ENCODE measurements at places on chromosomes 5 and 9.

- DNase-seq, result no peak
Observed at GRCh38 chr9:109989296-109989695, 209.3 kb downstream of the PALM2AKAP2 start.

DNA sequence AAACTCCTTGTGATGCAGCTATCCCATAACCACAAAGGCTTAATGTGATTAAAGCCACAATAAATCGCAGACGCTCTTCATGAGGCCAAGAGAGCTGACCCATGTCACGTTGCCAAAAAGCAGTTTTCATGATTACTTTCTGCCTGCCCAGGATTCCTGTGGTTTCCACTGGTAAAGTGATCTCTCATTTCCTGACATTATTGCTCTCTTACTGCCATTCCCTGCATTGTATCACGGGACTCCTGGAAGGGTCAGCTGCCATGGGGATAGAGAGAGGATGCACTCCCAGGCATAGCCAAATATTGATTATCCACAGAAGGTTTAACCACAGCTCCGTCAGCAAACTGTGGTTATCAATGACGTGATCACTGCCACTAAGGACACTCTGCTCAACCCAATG lies 103.8 kb upstream of the SLC1A3 start:
- no peak for DNase-seq

- DNase-seq, result no peak
Observed at GRCh38 chr9:129946246-129946995, 96.6 kb downstream of the FNBP1 start.

- no peak for DNase-seq
Observed at GRCh38 chr5:77104813-77105212, 17.7 kb upstream of the ZBED3 start.

- no peak for DNase-seq
Observed at GRCh38 chr5:140966293-140967225, at the start of gene PCDHAC2. Gene PCDHAC2 (plus strand): TSS chr5:140966476. CDS start chr5:140966767, 291 bp downstream.

DNA sequence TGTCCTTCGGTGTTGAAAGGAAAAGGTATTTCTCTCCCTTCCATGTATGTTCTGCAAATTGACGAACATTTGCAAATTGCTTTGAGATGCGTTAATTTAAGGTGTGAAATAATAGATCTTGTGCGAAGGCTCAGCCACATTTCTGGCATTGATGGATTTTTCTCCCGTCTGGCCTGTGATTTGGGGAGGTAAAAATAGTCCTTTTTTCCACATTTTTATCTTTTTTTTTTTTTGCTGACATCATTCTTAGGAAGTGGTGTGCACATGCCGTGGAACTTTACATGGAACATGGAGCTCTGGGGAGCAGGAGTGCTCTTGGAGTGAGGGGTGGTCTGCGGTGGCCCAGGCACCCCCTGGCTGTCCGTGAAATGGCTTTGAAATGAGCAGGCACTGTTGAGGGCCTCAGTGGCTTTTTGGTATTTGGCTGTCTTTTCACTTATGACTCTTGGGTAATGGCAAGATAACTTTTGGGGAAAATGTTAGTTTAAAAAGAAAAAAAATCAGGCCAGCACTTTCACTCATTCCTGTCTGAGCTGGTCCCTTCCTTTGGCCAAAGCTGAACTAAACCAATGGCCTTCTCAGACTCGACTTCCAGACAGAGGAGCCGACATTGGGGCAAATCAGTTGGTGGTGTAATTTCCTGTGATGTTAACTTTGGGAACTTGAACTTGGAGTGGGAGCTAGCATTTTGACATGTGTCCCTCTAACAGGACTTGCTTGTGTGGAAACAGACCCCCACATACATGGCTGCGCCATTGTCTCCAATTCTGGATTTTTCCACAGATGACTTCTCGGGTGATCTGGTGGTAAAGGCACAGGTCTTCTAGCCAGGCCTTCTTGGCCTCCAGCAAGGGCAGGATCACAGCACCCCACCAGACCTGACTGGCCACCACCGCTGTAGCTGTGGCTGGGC lies 4.2 kb downstream of the NEK6 start:
- no peak for DNase-seq

DNA sequence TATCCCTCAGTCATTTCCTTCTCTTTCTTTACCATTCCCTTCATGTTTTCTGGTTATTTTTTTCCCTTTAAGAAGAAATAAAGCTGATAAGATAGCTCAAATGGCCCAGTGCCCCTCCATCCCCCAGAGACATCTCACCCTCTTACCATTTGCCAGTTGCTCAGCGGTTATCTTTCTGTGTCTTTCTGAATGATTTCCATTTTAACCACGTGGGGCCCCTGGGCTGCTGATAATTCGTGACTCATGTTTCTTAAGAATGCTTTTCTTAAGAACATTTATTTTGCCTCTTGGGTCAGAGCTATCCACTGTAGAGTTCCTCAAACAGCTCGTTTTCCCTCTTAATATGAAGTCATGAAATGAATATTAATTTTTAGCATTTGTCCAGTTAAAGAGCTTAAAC lies 147.8 kb downstream of the MAST4 start:
- no peak for DNase-seq

DNA sequence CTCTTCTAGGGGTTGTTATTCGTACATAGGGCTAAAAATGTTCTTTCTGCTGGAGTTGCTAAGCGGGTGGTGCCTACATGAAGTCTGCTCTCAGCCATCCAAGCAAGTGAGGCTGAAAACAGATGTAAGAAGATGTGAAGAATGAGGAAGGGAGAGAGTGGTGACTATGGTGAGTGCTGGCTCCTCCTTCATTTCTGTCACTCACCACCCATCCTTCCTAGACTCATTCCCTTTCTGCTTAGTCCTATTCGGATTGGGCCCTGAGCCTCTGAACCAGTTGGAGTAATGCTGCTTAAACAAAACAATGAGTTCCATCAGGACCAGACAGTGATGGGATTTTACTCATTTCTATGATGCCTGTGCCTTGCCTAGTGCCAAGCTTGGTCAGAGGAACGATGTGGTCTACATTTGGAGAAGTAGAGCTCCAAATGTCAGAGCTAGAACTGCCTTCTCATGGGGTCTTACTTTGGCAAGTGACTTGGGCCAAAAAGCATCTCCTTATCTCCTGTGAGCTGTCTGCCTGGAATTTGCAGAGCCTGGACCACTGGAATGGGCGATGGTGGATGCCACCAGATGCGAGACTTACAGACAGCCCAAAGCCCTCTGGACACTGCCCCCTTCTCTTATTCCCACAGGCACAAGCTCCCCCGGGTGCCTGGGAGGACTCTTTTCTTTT lies 192.9 kb downstream of the FBXL7 start:
- DNase-seq, result no peak

GRCh38 chr5:74772359-74772758 lies 5.3 kb downstream of the NSA2 start:
- DNase-seq, result no peak

DNA sequence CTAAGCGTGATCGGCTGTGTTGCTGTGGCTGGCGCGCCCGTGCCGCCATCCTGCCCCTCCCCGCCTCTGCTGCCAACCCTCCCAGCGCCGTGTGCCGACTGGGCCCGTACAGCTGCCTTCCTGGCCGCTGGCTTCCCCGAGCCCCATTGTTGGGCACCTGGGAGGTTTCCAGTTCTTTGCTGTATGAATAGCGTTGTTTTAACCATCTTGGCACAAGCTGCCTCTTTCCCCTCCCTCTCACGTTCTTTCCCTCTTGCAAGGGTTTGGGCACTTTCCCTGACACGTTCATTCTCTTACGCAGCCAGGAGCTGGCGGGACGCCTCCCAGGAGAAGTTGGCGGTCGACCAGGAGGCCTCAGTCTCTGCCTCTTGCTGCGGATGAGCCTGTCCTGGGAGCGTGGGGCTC lies 43.1 kb upstream of the RXRA start:
- no peak for DNase-seq

GRCh38 chr5:121424976-121425375 lies 426.7 kb upstream of the FTMT start:
- no peak for DNase-seq

DNA sequence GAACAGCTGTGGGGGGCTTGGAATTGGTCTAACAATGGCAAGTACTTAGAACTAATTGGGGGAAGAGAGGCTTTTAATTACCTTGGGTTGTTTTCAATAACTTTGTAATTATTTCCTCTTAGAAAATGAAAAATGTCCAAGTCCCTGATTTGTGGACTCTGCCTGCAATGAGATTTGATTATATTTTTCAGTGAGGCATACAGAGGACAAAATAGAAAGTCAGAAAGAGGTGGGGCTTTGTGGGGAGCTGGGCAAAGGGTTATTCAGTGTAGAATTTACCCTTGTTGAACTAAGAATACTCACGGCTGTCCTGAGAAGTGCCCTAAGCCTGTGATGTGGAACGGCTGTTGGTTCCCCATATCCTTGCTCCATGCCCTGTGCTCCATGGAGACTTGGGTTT lies 153.0 kb downstream of the ICE1 start:
- no peak for DNase-seq

DNA sequence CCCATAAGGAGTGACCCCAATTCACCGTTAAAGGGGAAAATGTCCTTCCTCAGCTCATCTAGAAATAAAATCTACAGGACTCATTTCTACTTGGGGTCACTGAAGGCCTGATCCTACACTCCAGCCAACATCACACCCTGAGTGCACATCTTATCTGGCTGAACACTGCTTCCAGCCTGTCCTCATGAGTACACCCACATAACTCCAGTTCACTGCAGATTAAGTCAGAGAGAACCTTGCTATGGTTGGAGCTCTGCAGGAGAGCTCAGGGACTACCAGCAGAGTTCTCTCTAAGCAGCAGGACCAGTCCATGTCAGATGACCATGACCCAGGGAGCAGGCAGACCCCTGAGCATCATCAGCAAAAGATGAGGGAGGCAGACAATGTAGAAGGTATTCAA lies 126.9 kb upstream of the MAP3K1 start:
- DNase-seq, result no peak

DNA sequence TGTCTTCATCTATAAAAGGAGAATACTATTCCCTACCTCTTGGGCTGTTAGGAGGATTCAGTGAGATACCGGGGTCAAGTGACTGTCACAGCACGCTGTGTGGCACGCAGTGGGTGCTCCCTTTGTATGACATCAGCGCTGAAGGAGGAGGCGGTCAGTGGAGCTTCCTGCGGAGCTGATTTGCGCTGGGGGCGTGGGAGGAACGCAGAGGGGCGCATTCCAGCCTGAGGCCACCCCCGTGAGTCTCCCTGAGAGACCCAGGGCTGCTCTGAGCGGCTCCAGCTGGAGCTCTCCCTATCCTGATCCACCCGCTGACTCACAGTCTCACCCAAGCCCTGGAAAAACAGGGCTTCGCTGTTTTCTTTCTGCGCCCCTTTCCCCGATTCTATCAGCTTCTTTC lies 24.3 kb upstream of the NEURL1B start:
- DNase-seq, result no peak

DNA sequence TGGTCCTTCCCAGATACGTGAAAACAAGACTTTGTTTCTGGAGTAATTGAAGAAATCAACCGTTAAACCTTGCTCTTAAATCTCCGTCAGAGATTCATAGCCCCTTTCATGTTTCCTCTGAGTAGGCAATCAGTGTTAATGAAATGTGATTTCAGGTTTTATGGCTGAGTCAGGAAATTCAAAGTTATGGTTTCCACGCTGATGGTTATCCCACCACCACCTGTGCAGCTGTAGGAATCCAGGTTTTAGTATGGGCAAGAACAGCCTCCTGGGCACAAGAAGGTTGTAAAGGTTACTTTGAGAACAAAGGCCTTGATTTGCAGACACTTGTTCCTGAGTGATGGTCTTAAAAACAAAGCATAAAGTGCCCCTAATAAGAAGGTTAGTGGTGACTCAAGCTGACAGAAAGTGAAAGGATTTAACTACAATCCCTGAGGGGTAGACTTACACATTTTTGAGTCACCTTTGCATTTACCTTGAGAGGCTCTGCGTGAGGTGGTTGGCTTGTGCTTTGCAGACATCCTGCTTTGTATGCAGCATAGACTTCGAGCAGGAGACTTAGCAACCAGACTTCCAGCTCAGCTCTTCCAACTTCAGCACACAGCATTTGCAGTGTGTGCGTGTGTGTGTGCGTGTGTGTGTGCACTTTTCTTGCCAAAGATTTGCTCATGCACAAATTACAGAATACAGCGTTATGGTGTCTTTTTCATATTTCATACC lies 159.6 kb downstream of the TLE4 start:
- DNase-seq, result no peak

GRCh38 chr9:29129763-29130162 lies 1556.5 kb upstream of the C9orf72 start:
- no peak for DNase-seq

DNA sequence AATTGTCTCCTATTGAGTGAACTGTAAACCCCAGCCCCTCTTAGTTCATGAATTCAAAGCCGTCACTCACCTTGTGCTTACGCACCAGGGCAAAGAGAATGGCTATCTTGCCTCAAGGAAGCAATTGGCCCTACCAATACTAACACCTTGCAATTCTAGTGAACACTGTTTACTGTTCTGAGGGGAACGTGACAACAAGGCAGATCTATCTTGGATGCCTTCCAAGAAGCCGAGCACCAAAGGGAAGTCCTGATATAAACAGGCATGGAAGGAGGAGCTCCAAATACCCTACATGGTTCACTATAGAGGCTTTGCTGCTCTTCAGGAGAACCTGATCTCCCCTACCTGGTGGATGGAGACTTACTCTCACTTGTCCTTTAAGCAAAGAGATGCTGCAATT lies 1.7 kb upstream of the PLPPR1 start:
- DNase-seq, result no peak

GRCh38 chr9:122215663-122216062 lies 13.1 kb downstream of the LHX6 start:
- no peak for DNase-seq

Measured in stimulated activated CD4-positive, alpha-beta T cell treated with anti-CD3 and anti-CD28 coated beads, Interleukin-4, amount 100 ng/mL, for 1 hour (primary cell).